Brain pericyte (primary cell): ENCODE measurements at places on chromosomes 1 and 21.
A peak's percentile ranks its signal among the peaks of the same experiment; 100 is the strongest.

DNA sequence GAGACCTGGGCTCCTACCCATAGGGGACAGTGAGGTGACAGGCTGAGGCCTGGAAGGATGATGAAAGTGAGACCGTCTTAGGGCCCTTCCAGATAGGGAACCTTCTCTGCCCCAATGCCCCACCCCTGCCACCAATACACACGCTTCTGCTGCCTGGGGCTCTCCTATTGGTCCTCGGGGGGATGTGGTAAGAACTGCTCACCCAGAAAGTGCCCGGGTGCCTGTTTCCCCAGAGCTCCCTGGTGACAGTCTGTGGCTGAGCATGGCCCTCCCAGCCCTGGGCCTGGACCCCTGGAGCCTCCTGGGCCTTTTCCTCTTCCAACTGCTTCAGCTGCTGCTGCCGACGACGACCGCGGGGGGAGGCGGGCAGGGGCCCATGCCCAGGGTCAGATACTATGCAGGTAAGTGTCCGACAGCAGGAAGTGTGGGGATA is 948 bp downstream of the SEMA4A start:
- DNase-seq: no peak

- no peak for DNase-seq
Measured at GRCh38 chr1:157695417-157695816, 5.2 kb downstream of the FCRL3 start.

DNA sequence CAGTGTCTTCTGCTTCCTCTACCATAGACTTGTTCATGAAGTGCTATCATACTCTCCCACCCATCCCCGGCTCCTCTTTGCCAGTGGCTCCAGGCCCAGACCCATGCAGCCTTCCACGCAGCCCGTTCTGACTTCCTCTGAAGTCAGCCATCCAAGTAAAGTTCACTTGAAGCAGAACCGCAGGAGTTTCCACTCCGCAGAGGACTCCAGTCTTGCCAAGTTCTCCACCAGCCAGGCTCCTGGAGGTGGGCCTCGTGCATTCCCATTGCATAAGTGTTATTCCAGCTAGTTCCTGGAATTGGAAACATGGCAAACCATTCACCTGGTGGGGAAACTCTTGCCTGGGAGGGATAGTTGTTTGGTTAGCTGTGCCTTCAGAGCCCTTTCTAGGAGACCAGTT is 185.1 kb downstream of the PLPP3 start:
- DNase-seq: no peak

DNA sequence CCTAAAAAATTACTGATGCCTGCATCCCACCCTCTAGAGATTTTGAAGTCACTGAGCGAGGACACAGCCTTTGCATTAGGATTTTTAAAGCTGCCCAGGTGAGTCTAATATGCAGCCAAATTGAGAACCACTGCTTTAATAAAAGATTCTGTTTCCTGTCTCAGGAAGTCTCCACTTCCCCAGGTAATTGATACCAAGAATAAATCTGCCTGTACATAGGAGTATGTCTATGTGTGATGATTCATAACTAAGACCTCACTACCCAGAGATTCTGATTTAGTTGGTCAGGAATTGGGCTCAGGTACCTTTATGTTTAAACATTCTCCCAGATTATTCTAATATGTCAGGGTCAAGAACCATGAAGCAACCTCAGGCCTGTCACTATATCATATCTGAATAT is 108.8 kb upstream of the ARTN start:
- no peak for DNase-seq

GRCh38 chr1:44024903-44025525 is 6.2 kb downstream of the SLC6A9 start:
- DNase-seq: peak; percentile 67

- DNase-seq: no peak
Measured at GRCh38 chr1:197029749-197030148, 37.3 kb downstream of the F13B start.

GRCh38 chr1:20686883-20687725 is 25.9 kb upstream of the DDOST start:
- DNase-seq: no peak

- DNase-seq: peak; percentile 56
Measured at GRCh38 chr1:112575154-112575804, 43.7 kb downstream of the ST7L start.

GRCh38 chr1:233269656-233270055 is 25.9 kb downstream of the PCNX2 start:
- no peak for DNase-seq

GRCh38 chr1:10698726-10699469 is 97.5 kb downstream of the CASZ1 start:
- DNase-seq: no peak

- DNase-seq: no peak
Measured at GRCh38 chr1:87111659-87112371, 197.4 kb downstream of the HS2ST1 start.

DNA sequence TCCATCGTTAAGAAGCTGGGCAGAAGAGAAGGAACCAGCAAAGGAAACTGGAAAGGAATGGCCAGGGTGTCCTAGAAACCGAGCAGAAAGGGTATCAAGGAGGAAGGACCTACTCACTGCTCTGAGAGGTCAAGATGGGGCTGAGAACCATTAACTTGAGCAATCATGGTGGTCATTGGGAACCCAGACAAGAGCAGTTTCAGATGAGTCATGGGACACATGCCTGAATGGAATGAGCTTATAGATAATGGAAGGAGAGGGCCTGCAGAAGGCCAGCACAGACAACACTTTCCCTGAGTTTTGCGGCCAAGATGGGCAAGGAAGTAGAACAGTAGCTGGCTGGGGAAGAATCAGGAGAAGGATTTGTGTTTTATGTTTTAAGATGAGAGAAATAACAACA is 383.2 kb downstream of the KIF26B start:
- DNase-seq: no peak

GRCh38 chr1:56617141-56617540 is 28.0 kb upstream of the PRKAA2 start:
- DNase-seq: no peak

DNA sequence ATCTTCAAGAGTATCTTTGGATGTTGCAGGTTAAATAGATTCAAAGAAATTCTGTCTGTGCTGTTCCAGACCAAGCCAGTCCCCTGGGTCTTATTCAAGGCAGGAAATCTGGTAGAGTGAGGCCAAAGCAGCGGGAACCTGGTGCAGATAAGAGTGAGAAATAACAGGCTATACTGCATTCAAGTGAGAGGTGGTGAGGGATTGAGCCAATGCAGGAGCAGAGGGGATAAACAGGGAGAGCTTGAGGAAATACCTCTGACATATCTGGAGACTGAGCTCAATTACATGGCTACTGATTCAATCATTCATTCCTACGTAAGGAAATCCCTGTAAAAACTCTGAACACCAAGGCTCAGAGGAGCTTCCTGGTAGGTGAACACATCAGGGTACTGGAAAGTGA is 17.2 kb upstream of the PSMA5 start:
- DNase-seq: no peak

DNA sequence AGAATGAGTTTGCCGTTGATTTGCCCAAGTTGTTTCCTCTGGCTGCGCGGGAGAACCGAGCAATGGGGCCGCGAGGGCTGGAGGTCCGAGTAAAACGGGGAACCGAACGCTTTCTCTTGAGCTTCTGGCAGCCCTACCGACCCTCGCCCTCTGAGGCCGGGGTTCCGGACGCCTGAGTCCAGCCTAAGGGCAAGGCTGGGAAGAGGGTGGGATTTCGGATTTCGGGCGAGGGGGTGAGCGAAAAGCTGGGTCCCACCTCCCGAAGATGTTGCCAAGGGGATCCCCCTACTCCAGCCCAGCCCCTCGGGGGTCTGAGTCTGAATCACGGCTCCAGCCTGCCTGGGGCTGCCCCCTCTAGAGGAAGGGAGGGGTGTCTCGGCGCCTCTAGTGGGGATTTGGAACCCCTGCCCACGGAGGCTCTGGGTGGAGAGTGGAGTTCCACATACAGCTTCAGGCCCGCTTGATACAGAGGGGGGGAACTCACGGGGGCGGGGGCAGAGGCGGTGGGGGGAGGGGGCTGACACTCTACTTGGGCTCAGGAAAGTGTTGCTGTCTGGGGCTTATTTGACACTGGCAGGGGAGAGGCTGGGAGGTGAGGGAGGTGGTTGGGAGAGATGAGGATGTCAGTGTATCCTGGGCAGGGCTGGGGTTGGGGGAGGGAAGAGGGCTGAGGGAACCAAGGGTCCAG is 617 bp downstream of the KIRREL1 start:
- no peak for DNase-seq

DNA sequence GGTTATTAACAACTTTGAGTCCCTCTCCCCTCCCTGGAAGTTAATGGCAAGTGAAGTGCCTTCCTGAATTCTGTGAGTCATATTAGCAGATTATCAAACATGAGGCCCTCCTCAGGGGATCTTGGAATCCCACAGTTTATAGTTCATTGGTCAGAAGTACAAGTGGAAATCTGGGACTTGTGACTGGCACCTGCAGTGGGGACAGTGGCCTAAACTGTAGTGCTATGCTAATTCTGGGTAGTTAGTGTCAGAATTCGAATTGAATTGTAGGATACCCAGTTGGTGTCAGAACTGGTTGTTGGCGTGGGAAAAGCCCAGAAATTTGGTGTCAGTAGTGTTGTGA is 26.2 kb downstream of the ZYG11B start:
- no peak for DNase-seq

GRCh38 chr1:160739098-160739511 is at the start of gene SLAMF7:
TSS of gene SLAMF7 (plus strand) at chr1:160739247. CDS start at chr1:160739302, 55 bp downstream.
- no peak for DNase-seq
